ENCODE measurements at places on chromosomes 3 and 15.

GRCh38 chr3:159080821-159081220 is 279.0 kb downstream of the MFSD1 start:
- no peak for DNase-seq

DNA sequence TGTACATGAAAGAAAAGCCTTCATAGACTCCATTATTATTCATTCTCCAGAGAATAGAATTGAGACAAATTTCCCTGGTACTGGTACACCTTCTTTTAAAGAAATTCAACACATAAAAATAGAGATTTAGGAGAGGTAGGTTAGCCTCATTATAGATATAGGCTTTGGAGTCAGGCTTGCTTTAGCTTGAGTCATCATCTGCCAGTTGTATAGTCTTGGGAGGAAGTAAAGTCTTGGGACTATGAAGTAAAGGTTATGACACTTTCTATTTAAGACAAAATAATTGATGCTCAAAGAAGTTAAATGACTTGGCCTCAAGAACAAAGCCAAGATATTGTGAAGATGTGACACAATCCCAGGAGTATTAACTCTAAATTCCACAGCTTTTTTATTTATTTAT is 4.3 kb downstream of the HRG start:
- DNase-seq = no peak

DNA sequence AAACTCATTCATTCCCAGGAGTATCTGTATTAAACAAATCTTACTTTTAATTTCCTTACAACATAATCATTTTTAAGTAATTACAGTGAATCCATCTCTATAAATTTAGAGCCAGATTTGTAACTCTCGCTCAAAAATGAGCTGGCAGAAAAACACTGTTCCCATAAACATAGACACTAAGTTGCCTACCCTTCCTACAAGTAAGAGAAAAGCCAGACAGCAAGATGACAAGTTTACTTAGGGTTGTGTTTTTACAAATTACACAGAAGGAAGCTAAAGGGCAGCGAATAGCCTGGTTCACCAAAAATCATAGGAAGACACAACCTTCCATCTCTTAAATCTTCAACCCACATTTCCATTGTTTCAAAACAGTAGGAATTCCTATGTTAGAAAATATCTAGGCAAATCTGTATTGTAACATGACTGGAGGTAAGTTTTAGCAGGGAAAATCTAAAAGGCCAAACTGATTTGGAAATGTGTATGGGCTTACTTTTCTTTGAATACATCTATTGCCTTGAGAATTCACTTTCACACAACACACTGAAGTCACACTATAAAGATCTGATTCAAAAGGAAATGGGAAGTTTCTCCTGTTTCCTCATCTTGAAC is 21.7 kb downstream of the HERC1 start:
- no peak for DNase-seq

DNA sequence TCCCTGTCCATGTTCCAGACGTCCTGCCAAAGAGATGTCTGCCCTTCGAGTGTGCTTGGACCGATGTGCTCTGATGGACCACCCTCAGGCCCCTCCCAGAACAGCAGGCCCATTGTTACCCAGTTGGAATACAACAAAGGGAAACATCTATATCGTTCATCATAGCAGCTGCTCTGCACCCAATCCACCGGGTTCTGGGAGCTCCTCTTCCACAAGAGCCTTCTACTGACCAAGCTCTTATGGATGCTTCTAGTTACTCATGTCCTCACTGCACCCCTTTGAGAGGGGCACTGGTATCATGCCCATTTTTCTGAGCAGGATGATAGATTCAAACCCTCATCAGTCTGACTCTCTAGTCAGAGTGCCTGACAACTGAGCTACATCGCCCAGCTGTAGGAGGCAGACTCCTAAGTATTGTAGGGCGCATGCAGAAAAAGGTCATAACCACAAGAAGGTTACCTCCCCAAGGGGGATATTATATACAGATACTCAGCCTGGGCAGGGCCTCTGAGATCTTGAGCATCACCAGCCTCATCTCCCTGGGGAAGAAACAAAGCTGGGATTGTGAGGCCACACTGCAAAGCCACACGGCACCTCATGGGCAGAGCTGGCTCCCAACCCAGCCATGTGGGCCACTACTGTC is at the start of gene SSUH2:
Gene SSUH2 (minus strand): TSS at position 51 of the 643 bp plus-strand sequence. CDS start 40 bp downstream, at position 11.
- no peak for DNase-seq

DNA sequence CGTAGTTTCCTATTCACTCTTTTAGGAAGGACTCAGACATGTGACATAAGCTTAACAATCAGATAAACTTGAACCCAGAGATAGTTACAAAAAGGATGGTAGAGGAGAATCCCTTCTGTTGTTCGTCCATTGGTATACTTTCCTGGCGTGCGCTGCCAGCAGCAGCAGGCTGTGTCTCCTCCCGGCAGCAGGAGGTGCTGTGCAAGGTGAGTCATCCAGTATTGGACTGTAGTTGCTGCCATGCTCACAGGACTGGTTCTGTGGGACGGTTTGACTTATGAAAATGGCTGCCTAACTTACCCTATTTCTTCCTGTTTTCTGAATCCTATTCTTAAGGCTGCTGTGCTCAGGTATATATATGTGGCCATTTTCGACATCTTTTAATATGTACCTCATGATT is 253.4 kb upstream of the LRRC3B start:
- DNase-seq = no peak

- DNase-seq = no peak
These were observed 61.1 kb upstream of the ATP2B2 start for GRCh38 chr3:10566451-10566850.

DNA sequence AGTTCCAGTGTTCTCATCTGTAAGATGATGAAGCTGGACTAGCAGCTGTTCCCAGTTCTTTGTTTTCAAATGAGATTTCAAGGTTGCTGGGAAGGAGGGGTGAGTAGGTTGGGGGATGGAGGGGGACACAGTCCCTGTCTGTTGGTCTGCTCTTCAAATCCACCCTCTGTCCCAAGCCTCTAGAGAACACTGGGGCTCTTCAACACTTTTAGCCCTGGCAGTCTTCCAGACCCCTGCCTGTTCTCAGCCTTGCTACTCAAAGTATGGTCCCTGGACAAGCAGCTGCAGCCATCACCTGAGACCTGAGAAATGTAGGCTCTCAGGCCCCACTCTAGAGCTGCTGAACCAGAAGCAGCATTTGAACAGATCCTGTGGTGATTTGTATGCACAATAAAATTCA is 41.3 kb downstream of the NEK11 start:
- no peak for DNase-seq

- DNase-seq = peak; percentile 30
These were observed 243.8 kb upstream of the TOPAZ1 start for GRCh38 chr3:43997788-43998369.

- no peak for DNase-seq
These were observed 100.1 kb downstream of the VGLL3 start for GRCh38 chr3:86890741-86891396.

DNA sequence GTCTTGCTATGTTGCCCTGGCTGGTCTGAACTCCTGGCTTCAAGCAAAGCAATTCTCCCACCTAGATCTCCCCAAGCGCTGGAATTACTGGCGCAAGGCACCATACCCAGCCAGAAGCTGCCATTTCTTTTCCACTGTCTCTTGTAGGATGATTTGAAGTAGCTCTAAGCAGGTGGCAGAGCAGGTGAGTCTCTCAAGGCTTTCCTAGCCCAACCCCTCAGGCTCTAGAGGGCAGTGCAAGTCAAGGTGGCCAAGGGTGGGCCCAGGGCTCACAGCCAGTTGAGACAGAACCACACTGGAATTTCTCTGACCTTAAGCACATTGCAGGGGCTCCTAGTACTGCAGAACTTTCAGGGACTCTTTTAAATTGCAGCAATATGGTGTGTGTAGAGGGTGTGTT is 15.6 kb upstream of the DAG1 start:
- peak; percentile 8 for DNase-seq

DNA sequence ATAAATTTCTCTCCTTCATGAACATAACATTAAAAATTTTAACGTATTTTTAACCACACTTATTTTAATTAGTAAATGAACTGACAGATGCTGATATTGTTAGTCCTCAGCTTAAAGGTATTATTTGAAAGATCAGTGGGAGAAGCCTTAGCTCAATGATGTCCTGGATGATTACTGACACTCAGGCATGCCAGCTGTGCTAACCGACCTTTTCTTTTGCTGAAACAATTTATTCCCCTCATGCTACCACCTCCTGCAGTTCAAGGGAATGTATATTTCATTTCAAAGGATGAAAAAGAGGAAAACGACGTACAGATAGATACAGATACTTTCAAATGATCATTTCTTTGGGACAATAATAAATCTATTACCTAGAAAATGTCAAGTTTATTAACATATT is 620.8 kb downstream of the FGF12 start:
- no peak for DNase-seq

GRCh38 chr3:120765830-120766493 is 23.4 kb downstream of the GTF2E1 start:
- no peak for DNase-seq

DNA sequence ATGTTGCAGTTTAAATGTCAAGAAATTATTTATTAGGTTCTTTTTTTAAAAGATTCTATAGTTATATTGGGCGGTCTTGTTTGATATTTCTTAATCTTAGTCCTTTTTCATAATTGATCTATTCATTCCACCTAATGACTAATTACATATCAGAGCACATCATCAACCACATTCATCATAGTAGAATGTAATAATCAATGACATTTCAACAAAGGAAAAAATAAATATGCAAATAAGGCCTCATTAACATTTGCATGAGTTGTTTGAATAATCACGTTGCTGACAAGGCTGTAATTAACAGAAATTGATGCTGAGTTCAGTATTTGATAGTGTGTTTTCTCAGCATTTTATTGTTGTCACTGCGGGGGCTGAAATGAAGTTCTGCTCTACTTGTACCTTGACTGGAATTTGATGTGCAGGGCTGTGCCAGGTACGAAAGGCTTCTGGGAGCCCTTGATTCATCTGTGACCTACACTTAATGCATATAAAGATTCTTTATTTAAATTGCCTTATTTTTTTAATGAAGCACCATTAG is 215.7 kb downstream of the TCF12 start:
- DNase-seq = no peak

- DNase-seq = no peak
These were observed 773.1 kb downstream of the AGBL1 start for GRCh38 chr15:86852741-86853140.

DNA sequence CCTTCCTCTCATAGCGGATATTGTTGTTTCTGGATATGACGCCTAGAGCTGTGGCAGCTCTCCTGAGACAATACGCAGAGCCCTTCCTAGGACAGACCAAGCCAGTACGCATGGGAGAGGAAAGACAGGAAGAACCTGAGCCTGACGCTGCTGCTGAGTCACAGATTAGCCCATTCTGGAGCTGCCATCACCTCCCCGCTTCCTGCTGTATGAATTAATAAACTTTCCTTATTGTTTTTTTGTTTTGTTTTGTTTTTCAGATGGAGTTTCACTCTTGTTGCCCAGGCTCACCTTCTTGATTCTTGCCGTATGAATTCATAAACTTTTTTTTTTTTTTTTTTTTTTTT is 67.0 kb downstream of the PPCDC start:
- peak; percentile 62 for DNase-seq

- DNase-seq = no peak
These were observed 482.2 kb upstream of the PDZRN3 start for GRCh38 chr3:74106925-74107324.

GRCh38 chr3:197791892-197792647 is 1.0 kb downstream of the LRCH3 start:
- peak; percentile 53 for DNase-seq

DNA sequence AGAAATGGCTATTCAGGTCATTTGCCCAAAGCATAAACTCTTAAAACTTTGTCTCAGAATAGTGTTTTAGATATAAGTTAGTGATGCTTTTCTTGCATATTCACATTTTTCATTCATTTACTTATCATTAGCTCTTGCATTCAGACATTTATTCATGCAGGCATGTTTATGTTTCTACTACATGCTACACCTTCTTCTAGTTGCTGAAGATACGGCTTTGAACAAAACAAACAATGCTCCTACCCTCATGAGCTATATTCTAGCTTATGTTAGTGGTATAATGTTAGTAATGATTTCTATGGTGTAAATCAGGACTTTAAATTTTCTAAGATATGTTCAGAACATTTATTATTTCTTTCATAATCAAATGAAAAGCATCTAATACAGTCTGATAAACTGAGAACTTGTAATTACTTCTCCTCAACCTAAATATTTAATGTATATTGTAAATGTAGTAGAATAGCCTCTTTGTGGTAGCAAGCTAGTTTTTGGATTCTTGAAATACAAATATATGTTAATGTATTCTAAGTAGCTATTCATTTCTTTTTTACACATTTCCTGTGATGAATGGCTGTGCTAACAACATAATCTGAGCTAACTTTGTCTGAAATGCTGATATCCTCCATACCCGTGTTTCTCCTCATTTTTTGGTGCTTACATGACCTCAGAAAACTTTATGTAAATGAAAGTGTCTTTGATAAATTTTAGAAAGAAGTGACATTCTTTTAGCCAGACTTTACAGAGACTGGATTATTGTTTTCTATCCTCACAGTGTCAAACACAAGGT is 15.5 kb upstream of the GOLGA8B start:
- no peak for DNase-seq

- no peak for DNase-seq
These were observed 95.2 kb upstream of the PLCL2 start for GRCh38 chr3:16789344-16790120.

- DNase-seq = no peak
These were observed 4.5 kb upstream of the MRPS22 start for GRCh38 chr3:139339219-139339906.

GRCh38 chr3:37219266-37219665 is 44.9 kb upstream of the LRRFIP2 start:
- DNase-seq = no peak

GRCh38 chr3:197833930-197834715 is 43.1 kb downstream of the LRCH3 start:
- DNase-seq = no peak
